ENCODE measurements at places on chromosomes 11 and 22. TPM values are rescaled to one million over a fixed set of nuclear protein-coding genes. Genes with fewer than 3 reads are reported as not detected.

The CRYAB gene
- polyA plus RNA-seq, result 58.6 TPM

The KDM4D gene
- polyA plus RNA-seq, result 2.2 TPM

The LRRN4CL gene
- 0.95 TPM for polyA plus RNA-seq

The TIGD3 gene
- polyA plus RNA-seq, result 0.62 TPM

The TRPM5 gene
- 1.7 TPM for polyA plus RNA-seq

The RIMBP3B gene
- polyA plus RNA-seq, result not detected

The MS4A15 gene
- not detected for polyA plus RNA-seq

The NCAM1 gene
- polyA plus RNA-seq, result 69.3 TPM

The FOLR2 gene
- 9.6 TPM for polyA plus RNA-seq

The SLC16A8 gene
- 0.76 TPM for polyA plus RNA-seq

The OR4C6 gene
- not detected for polyA plus RNA-seq

The SLC22A8 gene
- 29.0 TPM for polyA plus RNA-seq

The LRRC75B gene
- polyA plus RNA-seq, result 26.9 TPM

The ACCS gene
- 39.2 TPM for polyA plus RNA-seq

The SYTL2 gene
- 69.4 TPM for polyA plus RNA-seq

The OR4A16 gene
- not detected for polyA plus RNA-seq

The DEFB108B gene
- polyA plus RNA-seq, result not detected

The OR10A2 gene
- polyA plus RNA-seq, result not detected

The TMEM132A gene
- polyA plus RNA-seq, result 45.0 TPM

The DENND6B gene
- 12.0 TPM for polyA plus RNA-seq

The OR2AT4 gene
- polyA plus RNA-seq, result not detected

The NDUFA6 gene
- polyA plus RNA-seq, result 121 TPM

The FAM89B gene
- 15.8 TPM for polyA plus RNA-seq

The IL10RA gene
- 2.4 TPM for polyA plus RNA-seq

The ARL2 gene
- 64.4 TPM for polyA plus RNA-seq

The MMP26 gene
- polyA plus RNA-seq, result 0.31 TPM

The OR56A1 gene
- polyA plus RNA-seq, result not detected

The APOA1 gene
- 79.4 TPM for polyA plus RNA-seq

The ETS1 gene
- polyA plus RNA-seq, result 85.2 TPM

The TMEM191B gene
- 0.15 TPM for polyA plus RNA-seq

The MMP8 gene
- not detected for polyA plus RNA-seq

The PRRG4 gene
- 6.3 TPM for polyA plus RNA-seq

The LAMTOR1 gene
- 108 TPM for polyA plus RNA-seq

The OR2AG1 gene
- polyA plus RNA-seq, result not detected
